NCI-H460 (cell line): ENCODE measurements at places on chromosomes 7 and 10.

DNA sequence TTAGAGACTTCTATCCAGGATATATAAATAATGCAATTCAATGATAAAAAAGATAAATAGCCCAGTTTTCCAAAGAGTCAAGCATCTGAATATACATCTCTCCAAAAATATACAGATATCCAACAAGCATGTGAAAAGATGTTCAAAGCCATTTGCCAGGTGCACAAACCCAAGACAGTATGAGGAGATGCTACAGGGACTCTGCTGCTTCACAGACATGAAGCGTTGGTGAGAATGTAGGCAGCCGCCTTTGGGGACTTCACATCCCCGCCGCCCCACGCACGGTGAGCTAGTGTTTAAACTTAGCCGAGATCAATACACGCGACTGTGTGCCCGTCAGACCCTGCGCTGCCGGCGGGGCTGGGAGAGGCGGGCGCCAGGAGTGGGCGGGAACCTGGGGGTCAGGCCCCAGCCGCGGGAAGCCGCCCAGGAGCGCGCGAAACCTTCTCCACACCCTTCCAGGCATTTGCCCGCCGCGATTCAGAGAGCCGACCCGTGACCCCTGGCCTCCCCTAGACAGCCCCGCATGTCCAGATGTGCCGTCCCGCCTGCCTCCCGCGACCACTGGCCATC is 927 bp upstream of the ALOX5 start:
- DNase-seq = no peak

GRCh38 chr10:12638781-12639180 is 289.4 kb downstream of the CAMK1D start:
- DNase-seq = no peak

DNA sequence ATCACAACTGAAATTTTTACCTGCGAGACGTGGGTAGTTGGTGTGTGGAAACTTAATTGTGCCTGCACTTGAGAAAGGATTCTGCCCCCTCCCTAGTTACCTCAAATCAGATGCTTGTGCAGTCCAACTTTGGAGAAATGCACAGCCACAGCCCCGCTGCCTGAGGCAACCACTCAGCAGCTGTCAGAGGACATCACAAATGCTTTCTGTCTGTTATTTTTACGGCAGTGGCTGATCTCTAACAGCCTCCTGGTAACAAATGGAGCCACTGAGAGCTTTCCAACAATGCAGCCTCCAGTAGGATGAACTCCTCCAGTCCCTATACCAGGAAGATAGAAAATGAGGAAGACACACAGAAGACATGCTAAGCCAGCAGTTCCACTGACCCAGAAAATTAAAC is 712.2 kb upstream of the GHITM start:
- no peak for DNase-seq

- no peak for DNase-seq
These were observed 18.8 kb upstream of the INPP5A start for GRCh38 chr10:132518572-132519381.

- no peak for DNase-seq
These were observed 37.7 kb downstream of the CFAP58 start for GRCh38 chr10:104391150-104391968.

DNA sequence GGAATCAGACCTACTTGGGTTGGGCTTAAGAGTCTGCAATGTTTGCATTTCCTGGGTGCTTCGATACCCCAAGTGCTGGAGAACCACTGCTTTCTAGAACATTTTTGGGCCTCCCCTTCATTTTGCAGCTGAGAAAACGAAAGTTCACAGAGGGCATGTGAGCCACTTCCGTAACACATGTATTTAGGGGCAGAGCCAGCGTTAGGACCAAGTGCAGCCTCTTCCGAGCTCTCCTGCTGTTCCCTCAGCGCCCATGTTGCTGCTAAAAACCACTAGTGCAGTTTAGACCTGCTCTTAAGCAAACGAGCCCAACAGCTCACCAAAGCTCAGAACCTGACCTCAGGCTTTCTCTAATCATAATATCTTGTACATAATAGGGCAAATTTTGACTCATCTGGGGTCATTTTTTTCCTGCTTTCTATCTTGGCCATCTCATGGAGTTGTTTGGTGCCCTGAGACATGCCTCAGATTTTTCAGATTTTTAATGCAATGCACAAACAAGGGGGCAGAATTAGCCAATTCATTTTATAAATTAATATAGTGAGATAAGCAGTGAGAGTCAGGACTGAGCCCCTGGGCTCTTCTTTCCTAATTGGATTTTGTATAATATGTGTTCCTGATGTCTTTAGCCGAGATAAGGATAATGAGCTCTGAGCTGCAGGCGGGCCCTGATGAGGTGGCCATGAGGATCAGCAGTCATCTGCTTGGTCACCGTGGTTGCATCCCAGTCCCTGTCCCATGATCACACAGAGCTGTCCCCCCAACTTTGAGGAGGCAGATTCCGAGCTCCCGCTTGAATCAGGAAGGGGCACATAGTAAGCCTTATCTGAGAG is 12.9 kb downstream of the BAG3 start:
- DNase-seq = no peak

DNA sequence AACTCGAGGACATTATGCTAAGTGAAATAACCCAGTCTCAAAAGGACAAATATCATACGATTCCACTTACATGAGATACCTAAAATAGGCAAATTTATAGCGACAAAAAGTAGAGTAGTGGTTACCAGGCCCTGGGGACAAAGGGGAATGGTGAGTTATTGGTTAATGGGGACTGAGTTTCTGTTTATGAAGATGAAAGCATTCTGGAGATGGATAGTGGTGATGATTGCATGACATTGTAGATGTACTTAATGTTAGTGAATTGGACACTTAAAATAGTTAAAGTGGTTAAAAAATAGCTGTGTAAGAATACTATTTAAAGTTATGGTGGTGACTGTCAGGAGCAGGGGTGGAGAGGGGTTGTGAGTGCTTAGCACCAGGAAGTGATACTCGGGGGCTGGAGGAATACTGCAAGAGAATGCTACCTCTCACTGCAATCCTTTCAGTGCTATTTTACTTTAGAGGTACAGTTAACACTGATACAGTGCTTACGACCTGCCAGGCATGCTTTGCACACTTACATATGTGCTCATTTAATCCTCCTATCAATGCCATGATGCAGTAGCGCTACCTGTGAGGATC is 16.7 kb upstream of the TEX36 start:
- DNase-seq = no peak

DNA sequence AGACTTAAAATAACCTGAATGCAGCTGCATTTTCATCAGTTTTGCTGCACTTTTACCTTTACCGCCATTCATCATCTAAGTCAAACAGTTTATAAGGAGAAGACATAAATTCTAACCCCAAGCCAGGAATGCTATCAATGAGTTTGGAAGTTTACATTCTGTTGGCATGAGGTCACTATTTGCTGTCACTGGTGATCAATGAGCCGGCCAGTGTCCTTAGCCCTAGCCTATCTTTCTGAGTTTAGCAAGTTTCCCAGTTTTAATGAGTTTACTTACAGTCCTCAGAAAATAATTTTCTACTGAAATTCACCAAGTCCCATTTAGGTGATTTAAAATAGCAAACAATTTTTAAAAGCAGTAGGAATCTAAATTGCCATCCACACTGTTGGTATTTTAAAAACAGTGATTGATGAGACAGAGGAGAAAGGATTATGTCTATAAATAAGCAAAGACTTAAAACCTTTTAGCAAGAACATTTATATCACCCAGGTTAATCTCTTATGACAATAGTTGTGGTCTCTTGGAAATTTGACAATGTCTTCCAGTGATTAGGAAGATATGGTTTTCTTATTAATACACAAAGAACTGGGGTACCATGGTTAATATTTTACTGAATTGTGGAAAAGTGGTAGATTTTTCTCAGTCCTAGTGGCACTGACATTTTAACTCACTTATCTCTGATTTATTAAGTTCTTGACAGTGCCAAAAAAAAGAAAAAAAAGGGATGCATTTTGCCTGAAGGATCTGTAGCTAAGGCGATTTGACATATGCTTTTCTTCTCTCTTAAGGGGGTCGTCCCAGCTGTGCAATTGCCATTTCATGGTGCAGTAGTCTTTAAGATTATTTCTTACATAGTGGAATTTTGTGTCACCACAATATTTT is 443.4 kb upstream of the ANKRD30A start:
- DNase-seq = no peak
